ENCODE measurements at places on chromosomes 1 and 21.

- no peak for DNase-seq
Measured at GRCh38 chr1:29695036-29695435, 458.7 kb downstream of the PTPRU start.

DNA sequence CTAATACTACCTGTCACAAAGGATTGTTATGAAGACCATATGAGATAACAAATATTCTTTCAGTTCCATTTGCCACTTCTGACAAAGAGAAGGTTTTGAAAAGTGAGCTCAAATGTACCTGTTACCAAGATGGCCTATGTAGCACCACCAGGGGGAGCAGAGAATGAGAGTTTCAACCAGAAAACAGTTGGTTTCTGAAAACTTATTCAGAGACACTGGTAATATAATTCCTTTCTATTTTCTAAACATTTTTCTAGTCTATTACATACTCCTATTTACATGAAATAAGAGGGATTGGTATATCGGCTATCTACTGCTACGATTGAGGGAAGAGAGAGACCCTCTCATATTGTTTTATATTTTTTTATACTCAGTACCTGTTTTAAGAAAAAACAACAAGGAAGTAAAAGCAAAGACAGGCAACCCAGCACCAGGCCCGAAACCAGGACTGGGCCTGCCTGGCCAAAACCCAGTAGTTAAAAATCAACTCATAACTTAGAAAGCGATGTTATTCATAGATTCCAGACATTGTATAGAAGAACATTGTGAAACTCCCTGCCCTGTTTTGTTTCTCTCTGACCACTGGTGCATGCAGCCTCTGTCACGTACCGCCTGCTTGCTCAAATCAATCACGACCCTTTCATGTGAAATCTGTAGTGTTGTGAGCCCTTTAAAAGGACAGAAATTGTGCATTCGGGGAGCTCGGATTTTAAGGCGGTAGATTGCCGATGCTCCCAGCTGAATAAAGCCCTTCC lies 48.3 kb downstream of the IL23R start:
- DNase-seq = no peak

- no peak for DNase-seq
Measured at GRCh38 chr1:165678509-165678908, 19.9 kb downstream of the ALDH9A1 start.

DNA sequence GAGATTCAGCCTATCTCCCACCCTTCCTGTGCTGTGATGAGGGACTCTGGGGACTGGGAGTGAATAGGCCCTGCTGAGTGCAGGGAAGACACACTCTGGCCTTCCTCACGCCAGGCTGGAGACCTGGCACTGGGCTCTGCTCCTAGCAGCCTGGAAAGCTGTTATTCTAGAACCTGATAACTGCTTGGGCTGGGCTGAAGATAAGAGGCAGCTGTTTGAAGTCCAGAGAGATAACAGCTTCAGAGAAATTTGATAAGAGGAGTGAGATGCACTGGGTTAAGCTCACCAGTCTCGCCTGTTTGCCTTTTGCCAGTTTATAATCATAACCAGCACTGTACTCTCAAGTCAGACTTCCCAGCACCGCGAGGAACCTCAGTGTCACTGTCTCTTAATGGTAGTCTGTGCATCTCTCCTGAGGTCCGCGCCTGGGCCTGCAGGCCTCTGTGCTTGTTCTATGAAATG lies 46.6 kb upstream of the GPR37L1 start:
- no peak for DNase-seq

DNA sequence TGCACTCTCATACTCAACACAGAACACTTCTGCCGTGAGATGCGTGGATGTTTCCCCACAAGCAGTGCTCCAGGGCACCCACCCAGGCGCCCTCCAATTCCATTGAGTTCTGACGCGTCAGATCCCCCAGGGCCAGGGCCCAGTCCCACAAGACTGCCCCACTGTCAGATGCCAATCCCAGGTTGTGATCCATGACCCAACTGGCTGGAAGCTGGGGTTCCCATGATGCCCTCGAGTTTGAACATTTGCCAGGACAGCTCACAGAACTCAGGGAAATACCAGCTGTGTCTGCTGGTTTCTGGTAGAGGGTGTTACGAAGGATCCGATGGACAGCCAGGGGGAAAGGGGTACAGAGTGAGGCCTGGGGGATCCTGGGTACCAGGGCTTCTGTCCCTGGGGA lies 58.4 kb downstream of the AGPAT3 start:
- DNase-seq = no peak

DNA sequence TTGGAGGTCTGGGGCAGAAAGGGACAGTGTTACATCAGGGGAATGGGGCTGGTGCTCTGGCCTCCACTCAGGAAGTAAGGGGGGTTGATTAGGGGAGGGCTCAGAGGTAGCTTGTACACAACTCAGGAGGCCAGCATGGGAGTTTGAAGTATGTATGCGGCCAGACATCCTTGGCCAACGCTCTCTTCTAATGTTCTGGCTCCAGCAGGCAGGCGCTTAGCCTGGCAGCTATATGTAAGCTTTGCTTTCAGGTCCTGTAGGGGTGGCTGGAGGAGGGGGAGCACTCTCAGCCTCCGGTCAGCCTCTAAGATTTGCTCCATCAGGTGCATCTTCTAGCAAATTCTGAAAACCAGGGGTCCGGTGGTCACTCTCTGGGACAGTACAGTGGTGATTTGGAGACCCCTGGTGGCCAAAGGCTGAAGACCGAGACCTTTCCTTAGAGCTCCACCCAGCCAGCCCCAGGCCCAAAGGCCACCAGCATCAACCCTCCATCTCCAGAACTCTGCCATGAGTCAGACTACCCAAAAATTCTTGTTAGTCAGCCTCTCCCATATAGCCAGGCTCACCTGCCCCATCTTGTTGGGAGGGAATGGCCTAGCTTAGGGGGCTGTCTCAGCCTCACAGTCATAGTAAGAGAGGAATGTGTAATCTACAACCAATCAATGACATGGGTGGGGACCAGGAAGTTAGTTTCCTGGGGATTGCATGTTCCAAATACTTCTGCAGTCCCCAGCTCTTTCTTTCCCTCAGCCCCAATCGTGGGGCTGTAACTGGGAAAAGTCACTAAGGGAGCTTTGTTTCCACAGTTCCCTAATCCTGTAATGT lies 9.7 kb upstream of the COL8A2 start:
- DNase-seq = no peak

GRCh38 chr1:40058097-40058452 lies 17.5 kb downstream of the CAP1 start:
- no peak for DNase-seq

- DNase-seq = no peak
Measured at GRCh38 chr21:32826329-32827167, 55.0 kb upstream of the PAXBP1 start.

GRCh38 chr1:160474392-160475242 lies 48.4 kb downstream of the SLAMF6 start:
- no peak for DNase-seq

Measured in fibroblast of skin of left quadriceps (primary cell).